ENCODE measurements at places on chromosomes 12 and 14.

GRCh38 chr12:108856170-108856427 is 1.3 kb downstream of the SSH1 start:
- DNase-seq = no peak

- DNase-seq = no peak
Observed at GRCh38 chr12:13390918-13391317, 194.4 kb downstream of the EMP1 start.

GRCh38 chr14:57751400-57751799 is 114.5 kb downstream of the SLC35F4 start:
- no peak for DNase-seq

DNA sequence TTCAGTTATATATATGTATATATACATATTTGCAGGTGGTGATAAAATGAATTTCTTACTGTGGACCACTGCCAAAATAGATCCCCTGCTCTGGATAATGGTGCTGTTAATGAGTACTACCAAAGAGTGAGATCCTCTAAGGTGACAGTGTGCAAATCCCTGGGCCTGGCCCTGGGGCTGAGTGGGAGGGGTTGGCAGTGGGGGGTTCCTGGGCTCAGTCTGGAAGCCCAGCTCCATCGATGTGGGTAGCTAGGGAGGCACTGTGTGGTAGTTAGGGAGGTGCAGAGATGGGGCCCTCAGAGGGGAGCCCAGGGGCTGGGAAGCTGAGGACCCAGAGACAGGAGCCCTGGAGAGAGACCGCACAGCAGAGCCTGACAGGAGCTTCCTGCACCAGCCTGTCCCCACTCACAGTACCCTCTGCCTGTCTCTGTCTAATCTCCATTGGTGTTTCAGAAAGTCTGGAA is 9.1 kb downstream of the KRT8 start:
- no peak for DNase-seq

DNA sequence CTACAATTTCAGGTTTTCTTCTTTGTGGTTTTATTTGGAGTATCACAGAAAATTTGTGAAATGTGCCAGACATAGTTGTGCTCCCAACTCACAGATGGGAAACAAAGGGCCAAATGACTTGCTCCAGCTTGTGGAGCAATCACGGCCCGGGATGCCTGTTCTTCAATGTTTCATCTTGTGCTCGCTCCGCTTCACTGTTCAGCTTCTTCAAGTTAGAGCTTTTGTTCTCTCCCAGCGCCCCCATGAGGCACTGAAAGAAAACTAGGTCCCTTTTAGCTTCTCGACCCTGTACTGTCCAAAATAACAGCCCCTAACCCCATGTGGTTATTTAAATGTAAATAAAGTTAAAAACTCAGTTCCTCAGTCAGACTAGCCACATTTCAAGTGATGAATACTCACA is 187.9 kb upstream of the STXBP6 start:
- DNase-seq = peak; percentile 60

- DNase-seq = no peak
Observed at GRCh38 chr14:79586416-79586815, 624.9 kb downstream of the DIO2 start.

DNA sequence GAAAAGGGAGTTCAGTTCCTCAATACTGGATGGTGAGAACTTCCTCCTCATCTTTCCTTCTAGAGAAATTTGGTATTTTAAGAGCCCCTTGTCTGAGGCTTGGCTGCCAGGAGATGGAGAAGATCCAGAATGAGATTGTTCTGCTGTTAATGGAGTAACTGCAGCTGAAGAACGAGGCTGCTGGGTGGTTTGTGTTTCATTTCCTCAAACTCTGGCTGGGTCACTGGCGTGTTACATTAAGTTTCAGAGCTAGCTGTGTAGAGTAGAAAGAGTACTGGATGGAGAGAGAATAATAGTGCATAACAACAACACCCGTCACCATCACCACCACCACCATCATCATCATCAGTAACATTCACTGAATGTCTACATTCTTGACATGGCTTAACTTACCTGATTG is 325.0 kb upstream of the TBX3 start:
- DNase-seq = no peak

- no peak for DNase-seq
Observed at GRCh38 chr14:69755784-69756183, 11.2 kb upstream of the SRSF5 start.

DNA sequence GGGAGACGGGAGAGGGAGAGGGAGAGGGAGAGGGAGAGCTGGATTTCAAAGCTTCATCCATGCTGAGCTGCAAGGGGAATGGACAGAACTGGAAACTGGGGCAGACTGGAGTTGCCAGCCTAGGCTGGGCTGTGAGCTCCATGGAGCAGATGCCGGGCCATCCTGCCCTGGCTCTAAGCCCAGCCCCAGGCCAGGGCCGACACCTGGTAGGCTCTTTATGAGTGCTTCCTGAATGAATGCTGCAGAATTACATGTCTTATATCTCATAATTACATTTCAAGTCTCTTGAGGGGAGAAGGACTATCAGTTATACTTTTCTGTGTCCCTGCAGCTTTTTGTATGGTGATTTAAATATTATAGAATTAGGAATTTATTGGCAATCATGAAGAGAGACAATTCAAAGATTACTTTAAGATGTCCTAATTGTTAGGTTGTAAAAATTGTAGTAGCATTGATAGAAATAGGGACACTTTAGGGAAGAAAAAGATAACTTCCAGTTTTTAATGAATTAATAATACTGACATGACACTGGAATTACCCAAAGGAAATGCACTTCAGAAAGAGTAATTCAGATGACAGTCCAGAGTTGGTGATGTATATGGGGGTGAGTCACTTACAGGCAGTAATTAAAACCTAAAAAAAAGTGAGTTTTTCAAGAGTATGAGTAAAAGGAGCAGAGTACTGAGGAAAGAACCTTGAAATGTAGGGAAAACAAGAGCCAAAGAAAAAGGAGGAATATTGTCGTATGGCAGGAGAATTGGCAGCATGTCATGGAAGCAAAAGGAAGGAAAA is 29.0 kb downstream of the SCYL2 start:
- no peak for DNase-seq

DNA sequence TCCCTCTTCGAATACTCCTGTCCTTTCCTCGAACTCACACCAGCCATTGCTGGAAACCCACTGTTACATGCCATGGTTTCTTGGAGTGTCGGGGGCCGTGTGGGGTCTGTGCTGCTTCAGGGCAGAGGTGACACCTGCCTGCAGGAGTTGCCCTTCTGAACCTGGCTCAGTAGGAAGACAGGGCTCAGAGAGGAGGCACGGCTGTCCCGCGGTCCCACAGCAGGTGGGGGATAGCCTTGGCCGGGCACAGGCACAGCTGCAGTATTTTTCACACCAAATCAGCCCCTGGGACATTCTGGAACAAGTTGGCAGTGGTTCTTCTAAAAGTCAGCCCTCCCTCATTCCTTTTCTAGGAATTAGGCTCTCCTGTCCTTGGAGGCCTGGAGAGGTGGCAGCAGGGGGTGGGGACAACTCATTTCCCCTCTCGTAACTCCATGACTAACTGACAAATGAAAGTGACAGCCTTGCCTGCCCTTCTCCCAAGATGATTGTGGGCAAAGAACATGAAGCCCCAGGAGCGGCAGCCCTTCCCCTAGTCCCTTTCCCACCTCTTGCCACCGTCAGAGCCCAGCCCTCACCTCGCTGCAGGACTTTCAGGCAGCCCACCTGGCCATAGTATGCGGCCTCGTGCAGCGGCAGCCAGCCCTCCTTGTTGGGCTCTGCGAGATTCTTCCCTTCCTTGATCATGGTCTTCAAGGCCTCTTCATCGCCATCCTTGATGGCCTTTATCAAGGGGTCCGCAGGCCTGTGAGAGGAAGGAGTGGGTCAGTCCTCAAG is 22.4 kb downstream of the ASB2 start:
- DNase-seq = no peak

DNA sequence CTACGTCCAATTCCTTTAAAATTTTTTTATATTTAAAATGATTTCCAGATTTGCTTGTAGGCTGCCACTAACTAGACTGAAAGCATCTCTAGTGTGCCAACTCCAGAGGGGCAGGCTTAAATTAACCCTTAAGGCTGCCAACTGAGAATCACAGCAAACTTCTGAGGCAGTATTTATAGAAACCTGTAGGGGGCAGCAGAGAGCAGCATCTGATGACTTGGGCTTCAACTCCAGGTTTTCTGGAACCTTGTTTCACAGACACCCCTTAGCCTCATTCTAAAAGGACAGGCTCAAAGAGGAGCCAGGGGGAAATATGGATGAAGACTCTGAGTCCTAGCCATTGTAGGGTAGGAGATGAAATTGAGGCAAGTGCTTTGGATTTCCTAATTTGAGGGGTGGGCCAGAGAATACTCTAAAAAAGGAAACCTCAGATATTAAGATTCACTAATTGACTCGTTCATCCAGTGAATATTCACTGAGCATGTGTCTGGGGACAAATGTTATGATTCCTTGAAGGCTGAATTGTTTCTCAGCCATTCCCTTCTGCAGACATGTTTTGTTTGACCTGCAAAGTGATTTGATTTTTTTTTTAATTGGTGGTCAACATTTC is 63.3 kb upstream of the HSPB8 start:
- peak; percentile 80 for DNase-seq

DNA sequence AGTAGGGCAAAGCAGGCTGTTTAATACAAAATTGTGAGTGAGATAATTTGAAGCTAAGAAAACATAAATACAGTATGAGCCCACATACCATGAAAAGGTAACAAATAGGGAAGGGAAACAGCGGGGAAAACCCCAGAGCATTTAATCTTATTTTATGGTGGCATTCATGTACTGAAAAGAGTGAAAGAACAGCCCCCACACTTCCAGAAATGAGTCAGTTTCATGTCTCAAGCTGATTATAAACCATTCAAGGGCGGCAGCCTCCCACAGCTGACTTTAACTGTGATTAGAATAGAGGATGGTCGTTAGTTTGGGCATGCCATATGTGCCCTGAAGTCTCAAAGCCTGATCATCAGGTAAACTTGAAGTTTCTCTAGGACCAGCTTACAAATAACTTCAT is 64.5 kb downstream of the FOXG1 start:
- peak; percentile 53 for DNase-seq

Measured in NCI-H82 (cell line).